Osteocyte (in vitro differentiated cells): ENCODE measurements at places on chromosomes 1 and 21. TPM values are rescaled to one million over a fixed set of nuclear protein-coding genes. Genes with fewer than 3 reads are reported as not detected.

GRCh38 chr21:44382536-44382935 lies 29.1 kb downstream of the TRPM2 start:
- DNase-seq, result no peak

- DNase-seq, result no peak
Measured at GRCh38 chr1:13701271-13701640, 1.3 kb downstream of the PRDM2 start.

Gene CTXND2
- not detected in 2 replicates for total RNA-seq

DNA sequence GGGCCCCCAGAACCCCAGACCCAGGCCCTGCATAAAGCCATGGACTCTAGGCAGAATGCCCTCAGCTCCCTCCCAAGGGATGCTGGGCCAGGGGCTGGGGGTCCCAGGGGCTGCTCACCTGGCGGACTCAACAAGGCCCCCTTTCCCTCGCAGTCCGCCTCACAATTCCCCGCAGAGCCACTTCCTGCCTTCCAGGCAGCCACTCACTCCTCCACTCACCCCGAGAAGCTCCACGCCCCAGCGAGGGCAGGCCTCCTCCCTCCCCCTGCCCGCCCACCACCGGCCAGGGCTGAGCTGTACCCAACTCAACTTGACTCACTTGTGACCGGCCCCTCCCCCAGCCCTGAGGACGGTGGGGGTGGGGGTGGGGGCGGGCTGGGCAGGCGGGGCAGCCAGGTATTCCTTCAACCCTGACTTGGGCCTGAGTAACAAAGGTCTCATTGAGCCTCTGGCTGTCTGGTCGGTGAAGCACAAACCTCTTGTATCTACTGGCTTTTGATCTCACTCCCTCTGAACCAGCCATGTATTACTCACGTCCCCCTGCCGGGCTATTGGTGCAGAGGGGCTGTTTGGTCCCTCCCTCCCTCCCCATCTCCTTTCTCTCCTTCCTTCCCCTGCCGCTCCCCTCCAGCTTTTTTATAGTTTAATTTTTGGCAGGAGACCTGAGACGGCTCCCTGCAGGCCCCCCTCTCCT lies 5.9 kb downstream of the BLACAT1 start:
- DNase-seq, result no peak

DNA sequence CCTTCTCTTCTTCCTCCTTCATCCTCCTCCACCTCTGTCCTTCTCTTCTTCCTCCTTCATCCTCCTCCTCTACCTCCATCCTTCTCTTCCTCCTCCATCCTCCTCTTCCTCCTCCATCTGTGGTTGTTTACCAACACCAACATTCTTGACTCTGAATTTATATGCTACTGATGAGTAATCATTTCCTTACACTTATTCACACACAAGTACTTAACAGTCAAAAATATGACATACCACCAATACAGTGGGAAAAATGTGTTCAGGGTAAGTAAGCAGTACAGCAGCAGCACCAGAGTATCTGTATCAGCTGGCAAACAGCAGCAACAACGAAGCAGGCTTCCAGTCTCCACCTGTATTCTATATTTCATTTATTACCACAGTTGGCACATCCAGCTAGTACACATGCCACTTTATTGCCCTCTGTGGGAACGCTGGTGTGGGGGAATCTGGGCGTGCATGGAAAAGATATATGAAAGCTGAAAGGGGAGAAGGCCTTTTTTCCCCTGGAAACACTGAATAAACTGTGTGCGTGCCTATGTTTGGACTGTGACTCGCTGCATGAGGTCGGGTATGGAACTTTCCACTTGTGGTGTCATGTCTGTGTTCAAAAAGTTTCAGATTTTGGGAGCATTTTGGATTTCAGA lies 16.0 kb downstream of the ADSS2 start:
- DNase-seq, result no peak

GRCh38 chr1:244869364-244869827 lies 5.1 kb upstream of the HNRNPU start:
- no peak for DNase-seq

DNA sequence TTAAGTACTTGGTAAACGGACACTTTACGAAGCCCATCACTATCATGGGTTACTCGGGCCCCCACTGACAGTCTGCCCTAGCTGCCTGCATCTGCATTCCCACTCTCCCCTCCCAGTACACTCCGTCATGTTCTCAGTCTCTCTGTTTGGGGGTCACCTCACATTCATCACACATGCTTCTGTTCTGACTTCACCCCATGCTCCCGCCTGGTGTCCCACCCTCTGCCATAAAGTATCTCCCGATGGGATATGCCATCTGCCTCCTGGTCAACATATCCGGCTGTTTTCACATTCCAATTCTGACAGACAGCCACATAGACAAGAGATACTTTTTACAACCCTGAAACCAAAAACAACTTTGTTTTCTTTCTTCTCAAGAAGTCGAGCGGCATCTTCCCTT lies 1.0 kb downstream of the OLFML2B start:
- DNase-seq, result no peak

DNA sequence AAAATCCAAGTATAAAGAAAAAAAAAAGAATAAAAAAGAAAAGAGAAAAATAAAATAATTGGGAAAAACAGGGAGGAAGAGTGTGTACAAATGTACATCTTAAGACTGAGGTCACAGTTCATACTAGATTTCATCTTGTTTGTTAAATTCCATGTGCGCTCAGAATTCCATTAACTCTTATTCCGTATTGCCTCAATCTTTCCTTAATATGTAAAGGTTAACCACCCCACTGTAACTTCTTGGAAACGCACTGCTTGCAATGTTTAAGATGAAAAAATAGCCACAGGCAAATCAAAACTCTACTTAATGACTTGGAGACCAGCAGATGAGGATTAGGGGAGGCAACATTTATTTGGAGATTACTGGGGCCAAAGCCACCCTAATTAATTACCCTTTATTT lies 23.9 kb upstream of the KCNE1 start:
- no peak for DNase-seq

GRCh38 chr1:190416239-190416638 lies 61.4 kb downstream of the BRINP3 start:
- DNase-seq, result no peak

DNA sequence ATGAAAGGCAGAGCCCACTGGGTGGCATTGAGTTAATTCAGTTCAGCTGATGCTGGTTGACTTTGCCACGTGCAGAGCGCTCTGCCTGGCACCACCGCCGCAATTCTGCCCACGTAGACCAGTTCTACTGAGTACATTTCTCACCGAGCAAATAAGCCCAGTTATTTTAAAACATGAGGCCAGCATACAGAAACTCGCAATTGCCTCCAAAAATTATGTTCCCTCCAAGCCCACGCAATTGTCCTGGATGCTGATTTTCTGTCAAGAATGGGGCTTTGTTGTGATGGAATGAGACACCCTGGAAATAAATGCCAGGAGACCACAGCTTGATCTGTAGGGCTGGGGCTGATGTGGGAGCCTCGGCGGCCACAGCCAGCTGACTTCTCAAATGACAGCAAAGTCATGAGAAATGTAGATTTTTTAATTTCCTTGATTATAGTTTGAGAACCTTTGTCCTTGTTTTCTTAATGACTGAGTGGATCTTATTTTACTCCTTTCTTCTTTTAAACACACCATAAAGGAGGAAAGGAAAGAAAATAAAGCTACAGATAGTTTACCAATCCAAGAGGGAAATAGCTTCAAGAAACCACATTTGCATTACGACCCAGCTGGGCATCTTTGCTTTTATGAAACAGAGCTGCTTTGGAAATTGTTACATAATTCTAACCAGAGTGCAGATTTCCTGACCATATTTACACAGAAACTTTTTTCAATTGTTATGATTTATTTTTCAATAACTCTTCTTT lies 11.6 kb upstream of the PARP1 start:
- DNase-seq, result no peak

Gene GJA8
- total RNA-seq, result not detected in 2 replicates

DNA sequence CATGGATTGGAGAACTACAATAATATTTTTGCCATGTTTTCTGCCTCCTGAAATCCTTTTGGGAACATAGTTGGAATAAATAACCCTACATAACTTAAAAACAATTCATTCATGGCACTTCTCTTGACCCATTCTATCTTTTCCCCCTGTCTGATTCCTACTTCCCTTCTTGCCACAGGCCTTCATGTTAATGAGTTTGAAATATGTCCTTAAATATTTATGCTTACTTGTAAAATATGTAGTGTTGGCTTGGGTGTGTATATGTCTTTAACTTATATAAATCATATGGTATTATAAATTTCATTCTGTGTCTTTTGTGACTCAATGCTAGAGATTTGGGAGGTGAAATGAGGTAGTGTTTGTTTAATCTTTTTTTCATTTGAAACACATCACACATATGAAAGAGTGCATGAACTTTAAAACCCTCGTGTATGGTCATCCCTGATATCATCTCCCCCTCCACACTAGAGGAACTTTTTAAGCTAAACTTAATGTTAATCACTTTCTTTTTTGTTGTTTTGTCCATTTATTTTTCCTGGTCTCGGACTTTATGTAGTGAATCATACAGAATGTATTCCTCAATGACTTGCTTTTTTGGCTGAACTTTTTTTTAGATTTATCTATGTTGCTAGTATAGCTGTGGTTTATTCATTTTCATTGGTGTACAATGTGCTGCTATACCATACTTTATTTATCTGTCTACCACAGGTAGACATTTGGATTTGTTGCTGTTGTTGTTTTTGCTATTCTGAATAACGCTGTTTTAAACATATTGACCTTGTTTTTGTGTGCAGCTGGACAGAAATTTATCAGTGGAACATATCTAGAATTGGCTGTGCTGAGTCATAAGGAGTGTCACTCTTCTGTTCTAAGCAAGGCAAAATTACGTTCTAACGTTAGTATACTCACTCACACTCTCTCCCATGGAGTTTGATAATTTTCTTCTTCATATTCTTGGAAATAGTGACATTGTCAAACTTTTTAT lies 441.6 kb downstream of the PLPP3 start:
- DNase-seq, result no peak

Gene C1QA
- total RNA-seq, result not detected in 2 replicates

DNA sequence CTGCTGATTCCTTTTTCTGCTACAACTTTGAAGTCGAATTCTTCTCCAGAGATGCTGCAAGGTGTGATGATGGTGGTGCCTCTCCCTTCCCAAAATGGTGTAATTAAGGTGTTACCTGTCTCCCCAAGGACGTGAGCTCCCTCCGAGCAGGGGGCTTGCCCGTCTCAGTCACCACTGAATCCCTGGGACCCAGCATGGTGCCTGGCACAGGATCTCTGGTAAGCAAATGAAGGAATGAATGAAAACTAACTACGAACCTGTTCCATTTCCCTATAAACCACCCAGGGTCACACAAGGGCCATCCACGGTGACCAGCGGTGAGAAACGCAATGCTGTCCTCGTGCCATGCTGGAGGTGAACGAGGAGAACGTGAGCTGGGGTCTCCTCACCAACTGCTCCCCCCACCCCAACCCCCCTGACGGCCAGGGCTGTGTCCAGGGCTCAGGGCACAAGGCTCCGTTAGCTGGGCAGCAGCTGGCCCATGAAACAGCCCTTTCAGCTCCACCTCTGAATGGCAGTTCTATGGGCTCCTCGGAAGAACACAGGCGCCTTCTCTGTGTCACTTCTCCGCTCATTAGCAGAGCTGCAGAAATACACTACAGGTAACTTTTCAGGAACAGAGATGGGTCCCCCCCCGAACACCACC lies 2.2 kb upstream of the MATN1 start:
- DNase-seq, result no peak

DNA sequence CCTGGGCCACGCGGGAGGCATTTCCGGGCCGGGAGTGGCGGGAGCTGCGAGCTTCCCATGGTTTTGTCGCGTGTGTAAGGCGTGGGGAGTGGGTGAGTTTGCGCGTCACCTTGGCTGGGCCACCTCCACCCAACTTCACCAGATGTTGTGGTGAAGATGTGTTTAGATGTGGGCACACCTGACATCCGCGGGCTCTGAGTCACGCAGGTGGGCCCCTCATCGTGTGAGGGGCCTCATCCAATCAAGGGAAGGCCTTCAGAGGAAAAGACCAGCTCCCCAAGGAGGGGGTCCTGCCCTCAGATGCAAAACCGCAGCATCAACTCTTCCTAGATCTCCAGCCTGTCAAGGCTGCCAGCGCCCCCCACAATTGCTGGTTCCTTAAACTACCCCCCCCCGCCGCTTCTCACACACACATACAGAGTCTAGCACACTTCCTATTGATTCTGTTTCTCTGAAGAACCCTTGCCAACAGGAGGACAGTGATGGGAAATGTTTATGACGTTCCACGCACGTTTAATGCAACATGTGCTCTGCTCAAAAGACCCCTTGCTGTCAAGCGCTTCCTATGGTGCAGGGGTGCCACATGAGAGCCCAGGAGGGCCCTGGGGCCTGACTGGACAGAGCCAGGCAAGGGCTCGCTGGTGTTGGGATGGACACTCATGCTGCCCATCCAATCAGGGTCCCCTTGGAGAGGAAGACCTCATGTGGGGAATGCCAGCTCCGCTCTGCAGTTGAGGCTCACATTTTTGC lies 11.9 kb downstream of the ACTRT2 start:
- DNase-seq, result peak; percentile 80

Gene ASCL5
- total RNA-seq, result not detected in 2 replicates
